T-helper 17 cell (primary cell): ENCODE measurements at places on chromosomes 1 and 21.

DNA sequence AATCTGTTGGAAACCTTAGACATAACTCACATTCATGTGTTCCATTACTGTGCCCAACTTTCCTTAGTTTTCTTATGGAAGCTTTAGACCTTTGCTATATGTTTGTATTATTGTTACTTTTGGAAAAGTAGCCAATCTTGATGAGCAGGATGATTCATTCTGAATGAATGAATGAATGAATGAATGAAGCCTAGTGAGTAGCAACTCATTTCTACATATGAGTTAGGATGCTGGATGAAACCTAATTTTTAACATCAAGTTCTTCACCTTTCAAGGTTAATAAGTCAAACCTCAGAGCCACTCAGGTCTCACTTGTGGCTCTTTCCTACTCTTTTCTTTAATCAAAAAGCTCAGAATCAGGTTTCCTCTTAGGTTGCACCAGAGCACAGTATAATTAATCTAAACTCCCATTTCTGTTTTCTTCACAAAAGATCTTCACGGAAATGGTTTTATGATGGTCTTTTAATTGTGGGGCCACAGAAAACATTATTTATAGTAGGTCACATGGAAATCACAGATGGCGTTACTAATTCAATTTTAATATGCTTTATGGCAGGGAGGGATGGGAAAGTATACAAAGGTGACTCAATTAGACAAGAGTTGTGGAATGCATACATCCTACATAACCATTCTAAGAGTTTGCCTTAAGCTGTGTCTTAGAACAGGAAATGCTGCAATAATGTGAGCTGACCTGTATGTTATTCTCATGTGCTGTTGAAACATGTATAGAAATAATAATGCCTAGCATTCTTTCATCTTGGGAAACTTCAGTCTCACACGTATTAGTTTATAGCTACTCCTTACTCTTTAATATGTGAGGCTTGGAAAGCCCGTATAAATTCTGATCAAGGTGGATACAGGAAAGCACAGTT, 4.5 kb upstream of the DDX59 start:
- DNase-seq, result no peak

GRCh38 chr1:15400627-15401026, 9.1 kb upstream of the EFHD2 start:
- no peak for DNase-seq

DNA sequence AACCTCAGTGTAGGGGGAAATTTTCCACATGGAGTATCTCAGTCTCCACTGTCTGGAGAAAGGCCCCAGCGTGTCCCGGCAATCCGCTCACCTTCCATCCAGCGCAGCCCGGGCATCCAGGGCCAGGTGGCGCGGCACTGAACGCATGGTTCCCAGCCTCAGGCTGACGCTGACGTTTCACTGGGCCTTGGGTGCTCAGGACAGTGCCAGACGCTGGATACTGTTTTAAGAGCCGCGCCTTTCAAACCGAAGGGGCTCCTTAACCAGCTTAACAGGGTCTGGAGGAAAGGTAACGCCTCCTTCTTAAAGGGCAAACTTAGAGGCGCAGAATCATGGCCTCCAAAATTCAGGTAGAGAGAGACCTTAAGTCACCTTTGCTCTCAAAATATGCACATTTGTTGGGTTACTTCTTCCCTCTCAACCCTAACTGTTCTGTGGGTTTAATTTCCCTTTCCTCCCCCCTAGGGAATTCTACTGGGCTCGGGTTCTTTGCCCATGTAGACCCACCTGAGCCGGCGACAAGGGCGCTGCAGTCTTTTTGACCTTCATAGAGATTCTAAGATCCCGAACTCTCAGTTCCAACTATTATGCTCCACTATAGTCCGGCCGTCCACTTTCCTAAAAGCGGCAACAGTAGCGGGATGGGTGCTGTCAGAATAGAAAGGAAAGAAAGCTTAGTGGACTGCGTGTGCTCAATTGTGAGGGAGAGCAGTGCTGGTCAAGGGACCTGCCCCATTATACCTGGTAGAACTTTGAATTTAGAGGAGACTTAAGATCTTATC, 3.5 kb upstream of the LHX9 start:
- DNase-seq, result no peak

DNA sequence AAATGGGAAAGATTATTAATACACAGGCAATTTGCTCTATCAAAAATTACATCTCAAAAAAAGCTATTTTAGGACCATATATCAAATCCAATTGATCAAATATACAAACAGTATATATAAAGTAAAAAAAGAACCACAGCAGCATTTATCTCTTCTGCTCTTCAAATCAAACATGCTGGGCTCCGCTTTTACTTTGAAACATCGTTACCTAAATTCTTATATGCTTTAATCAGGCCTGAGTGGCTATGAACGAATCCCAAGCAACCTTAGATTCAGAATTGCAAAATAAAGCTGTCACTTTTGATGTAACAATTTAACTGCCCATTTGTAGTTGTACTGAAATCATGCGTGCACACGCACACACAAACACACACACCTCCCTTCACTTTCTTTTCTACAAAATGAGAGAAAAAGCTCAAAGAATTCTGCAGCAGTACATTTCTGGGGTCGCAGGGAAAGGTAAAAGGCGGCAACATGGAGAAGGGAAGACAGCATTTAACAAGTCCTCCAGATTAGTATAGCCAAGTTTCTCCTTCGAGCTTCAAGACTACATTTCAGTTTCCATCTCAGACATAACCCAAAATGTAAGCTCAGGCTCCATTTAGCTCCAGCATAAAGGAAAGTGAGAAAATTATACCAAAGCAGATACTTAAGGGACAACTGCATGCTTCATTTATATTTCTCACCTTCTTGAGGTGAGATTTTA, 92.2 kb upstream of the TTC39A start:
- DNase-seq, result no peak

- DNase-seq, result no peak
Observed at GRCh38 chr1:165628147-165628822, 2.7 kb upstream of the MGST3 start.

GRCh38 chr1:26779098-26779668, 8.6 kb upstream of the PIGV start:
- DNase-seq, result no peak

DNA sequence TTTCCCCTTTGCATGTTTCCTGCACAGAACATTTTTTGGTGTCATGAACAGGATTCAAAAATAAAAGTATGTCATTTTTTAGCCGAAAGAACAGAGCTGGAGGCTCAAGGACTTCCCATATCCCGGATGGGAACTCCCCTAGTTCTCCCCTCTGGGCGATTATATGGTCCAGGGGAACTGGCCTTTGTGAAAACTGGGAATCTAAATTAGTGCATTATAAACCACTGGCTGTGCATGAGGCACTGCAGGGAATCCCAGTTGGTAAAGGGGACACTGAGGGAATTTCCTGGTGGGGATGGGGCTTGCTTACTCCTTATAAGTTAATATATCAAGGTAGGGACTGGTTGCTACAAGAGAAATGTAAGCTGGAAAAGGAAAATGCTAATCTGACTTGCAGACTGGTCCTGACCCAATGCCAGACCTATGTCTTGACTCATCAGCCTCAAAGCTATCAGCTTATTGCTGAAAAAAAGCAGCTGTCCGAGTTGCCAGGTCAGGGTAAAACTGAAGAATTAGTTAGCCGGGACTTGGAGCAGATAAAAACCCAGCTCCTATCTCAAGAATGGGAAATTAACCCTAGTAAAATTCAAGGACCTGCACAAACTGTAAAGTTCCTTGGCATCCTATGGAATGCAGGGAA, 122.6 kb downstream of the FCRL5 start:
- no peak for DNase-seq

GRCh38 chr1:177164380-177165068, at the start of gene ASTN1:
TSS of gene ASTN1 (minus strand) at chr1:177164712. CDS start at chr1:177164676, 36 bp downstream.
- no peak for DNase-seq

DNA sequence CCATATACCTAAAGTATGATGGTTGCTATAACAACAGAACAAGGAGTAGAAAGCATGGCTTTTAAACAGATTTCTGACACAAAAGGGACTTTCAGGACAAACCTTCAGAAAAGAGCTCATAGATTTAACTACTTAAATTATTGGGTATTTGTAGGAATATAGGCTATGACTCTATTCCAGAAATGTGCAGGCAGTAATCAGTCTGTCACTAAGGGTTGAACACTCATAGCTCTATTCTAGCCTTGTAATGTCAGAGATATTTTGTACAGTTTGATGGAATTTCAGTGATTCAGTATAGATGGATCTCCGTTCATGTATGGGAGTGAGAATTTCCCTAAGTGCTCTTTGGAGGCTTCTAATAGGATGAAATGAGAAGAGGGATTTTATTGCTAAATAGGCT, 82.8 kb downstream of the EXTL2 start:
- no peak for DNase-seq

- DNase-seq, result no peak
Observed at GRCh38 chr1:84711121-84711520, 20.9 kb upstream of the SSX2IP start.

- DNase-seq, result no peak
Observed at GRCh38 chr1:219039682-219040154, 134.0 kb upstream of the LYPLAL1 start.

DNA sequence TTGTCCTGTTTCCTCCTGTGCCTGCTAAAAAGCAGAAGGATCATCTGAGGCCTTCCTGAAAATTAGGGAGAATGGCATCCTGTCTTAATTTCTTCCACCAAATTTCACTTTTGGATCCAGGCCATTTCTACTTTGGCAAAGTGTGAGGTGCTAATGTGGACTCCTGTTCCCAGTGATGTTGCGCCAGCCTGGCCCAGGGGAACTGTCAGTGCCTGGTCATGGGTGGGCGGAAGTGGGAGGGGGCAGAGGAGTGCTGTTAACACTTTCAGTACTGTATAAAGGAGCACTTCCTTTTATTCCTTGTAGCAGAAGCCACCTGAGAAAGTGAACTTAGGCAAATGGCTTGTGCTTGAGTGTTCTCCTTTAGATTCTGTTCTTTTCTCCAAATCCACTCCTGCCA, 19.9 kb downstream of the ELAPOR1 start:
- DNase-seq, result no peak

DNA sequence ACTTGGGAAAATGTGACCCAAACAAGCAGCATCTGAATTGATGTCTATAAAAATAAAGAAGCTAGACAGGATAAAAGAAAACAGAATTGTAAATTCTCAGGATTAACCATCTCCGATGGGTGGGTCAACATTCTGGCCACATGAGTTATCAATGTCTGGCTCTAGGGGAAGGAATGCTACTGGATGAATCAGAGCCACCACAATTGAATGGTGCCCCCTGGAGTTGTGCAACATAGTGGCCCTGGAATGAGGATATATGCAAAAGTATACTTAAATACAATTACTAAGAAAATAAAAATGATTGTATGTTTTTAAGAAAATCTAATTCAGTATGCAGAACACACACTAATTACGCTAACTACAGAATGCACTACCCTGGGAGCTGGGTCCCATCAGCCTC, 185.6 kb downstream of the TGFBR3 start:
- no peak for DNase-seq

GRCh38 chr1:3924825-3925220, 24.8 kb upstream of the C1orf174 start:
- DNase-seq, result peak; percentile 5

- no peak for DNase-seq
Observed at GRCh38 chr1:57983441-57983840, 559.6 kb upstream of the DAB1 start.

DNA sequence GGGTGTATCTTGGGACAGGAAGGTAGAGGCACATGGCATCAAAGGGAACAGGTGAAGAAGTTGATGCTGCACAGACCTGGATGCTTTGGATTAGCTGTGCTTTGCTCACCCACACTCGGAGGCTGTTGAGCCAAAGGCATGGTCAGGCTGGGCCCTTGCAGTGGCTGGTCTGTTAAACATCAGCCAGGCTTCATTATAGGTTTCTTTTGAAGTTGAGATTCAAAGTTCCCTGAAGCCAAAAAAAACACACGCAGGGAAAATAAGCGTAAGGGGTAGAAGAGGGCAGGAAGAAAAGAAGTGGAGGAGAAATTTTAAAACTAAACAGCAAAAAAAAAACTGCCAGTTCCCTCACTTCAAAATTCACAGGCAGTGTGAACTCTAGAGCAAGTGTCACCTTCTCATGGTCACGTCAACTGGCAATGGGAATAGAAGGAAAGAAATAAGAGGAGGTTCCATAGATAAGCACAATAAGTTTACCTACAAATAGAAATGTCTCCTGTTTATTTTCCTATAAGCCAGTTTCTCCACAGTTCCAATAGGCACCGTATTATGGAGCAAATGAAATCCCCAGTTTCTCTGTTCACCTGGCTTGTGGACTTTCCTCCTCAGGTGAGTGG, 139.5 kb downstream of the PAPPA2 start:
- no peak for DNase-seq

- peak; percentile 30 for DNase-seq
Observed at GRCh38 chr1:193537266-193538002, 351.0 kb upstream of the B3GALT2 start.

GRCh38 chr1:230641346-230641745, 935 bp upstream of the COG2 start:
- no peak for DNase-seq

GRCh38 chr1:164668491-164669400, 109.8 kb downstream of the PBX1 start:
- DNase-seq, result no peak

DNA sequence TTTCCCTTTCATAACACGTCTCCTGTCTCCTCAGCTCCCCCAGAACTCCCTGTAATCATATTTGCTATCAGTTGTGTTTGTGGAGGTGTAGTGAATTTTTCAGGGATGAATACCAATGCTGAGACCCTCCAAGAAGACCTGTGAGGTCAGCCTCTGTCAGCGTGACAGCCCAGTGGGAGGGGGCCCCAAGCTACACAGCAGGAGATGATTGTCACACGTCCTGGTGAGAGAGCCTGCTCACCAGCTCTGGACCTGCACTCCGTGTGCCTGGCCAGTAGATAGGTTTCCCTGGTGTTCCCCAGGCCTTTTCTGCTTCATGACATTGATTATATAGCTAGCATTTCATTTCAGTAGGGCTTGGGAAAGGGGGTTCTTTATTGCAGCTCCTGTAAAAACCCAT, 421.5 kb downstream of the KIF26B start:
- DNase-seq, result no peak

GRCh38 chr21:36980280-36981048, 14.0 kb upstream of the HLCS start:
- DNase-seq, result no peak

- DNase-seq, result no peak
Observed at GRCh38 chr1:176656257-176656995, 193.5 kb downstream of the PAPPA2 start.

DNA sequence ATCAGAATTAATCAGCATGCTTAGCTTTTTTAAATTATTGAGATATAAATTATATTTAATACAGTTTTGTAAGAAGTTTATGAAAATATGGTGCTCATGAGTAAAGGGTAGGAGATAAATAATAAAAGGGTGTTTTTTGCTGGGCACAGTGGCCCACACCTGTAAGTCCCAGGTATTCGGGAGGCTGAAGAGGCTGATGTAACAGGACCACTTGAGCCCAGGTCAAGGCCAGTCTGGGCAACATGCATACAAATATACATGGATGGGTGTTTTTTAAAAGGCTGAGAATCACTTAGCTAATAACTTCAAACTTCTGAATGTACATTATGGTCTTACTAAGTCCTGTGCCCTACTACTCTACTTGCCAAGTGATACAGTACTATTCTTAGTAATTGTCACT, 73.2 kb downstream of the TRIM33 start:
- no peak for DNase-seq

DNA sequence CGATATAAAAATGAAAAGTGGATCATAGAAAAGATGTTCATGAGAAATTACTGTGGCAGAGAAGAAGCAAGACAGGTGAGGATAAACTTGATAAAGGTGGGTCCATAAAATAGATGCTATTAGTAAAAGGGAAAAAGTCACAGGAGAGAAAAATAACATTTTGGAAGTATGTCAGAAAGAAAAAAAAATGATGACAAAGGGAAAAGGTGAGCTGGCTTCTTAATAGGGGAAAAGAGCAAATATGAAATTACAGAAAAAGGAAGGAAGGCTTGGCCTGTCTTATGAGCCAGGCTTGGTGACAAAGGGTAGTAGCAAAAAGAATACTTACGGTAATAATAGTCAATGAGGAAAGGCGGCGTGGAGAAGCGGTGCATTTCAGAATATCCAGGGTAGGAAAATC, 386.1 kb downstream of the RWDD3 start:
- DNase-seq, result no peak
